Kidney epithelial cell (primary cell): ENCODE measurements at places on chromosomes 1 and 21. TPM values are rescaled to one million over a fixed set of nuclear protein-coding genes. Genes with fewer than 3 reads are reported as not detected.

- no peak for DNase-seq
Measured at GRCh38 chr1:56064705-56065104, 514.7 kb downstream of the PLPP3 start.

GRCh38 chr21:42575111-42575510 is 61.5 kb downstream of the SLC37A1 start:
- DNase-seq = no peak

Gene S1PR1
- 0.48 and 2.7 TPM in 2 replicates for total RNA-seq

DNA sequence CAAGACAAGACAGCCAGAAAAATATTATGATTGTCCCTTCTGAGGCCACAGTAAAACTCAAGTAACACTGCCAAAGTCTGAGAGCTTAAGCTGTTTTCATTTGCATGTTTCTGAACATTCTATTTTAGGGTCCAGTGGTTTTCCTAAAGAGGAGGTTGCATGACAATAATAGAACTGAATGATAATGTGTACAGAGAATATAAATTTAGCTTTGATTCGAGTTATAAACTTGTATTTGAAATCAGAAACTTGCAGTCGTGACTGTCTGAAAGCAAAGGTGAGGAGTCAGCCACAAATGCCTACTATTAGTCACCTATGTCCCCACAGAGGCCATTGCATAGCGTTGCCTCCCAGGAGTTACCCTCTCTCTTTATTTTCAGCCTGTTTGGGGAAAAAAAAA is 363.1 kb upstream of the ADGRL2 start:
- no peak for DNase-seq

- no peak for DNase-seq
Measured at GRCh38 chr21:33893917-33894316, 21.7 kb downstream of the ATP5PO start.

- DNase-seq = no peak
Measured at GRCh38 chr1:162250004-162250730, 126.5 kb downstream of the SPATA46 start.

DNA sequence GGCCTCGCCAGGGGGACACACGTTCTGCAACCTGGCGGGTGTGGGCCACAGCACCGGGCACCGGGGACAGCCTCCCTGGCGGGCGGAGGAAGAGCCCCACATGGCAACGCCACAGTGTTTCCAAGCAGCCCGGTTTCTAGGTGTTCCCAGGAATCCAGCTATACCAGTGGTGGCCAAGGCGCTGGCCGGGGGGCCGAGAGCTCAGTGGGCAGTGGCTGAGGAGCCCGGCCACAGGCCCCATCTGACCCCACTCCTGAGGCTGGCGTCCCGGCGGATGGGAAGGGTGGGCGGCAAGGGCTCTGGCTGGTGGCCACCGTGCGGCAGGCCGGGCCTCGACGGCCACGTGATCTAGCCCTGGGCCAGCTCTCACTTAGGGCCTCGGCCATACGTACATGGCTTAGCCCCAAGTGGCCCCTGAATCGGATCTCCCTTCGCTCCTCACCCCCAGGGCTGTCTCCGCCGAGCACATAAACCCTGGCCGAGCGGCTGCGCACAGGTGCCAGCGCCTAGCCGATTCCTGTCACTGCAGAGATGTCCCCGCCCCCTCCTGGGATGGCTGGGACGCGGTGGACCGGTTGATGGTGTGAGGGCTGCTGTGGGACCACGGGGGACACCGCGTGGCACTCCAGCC is 68.7 kb downstream of the MORN1 start:
- DNase-seq = no peak

Gene SLC25A24
- 66.3 and 66.6 TPM in 2 replicates for total RNA-seq

DNA sequence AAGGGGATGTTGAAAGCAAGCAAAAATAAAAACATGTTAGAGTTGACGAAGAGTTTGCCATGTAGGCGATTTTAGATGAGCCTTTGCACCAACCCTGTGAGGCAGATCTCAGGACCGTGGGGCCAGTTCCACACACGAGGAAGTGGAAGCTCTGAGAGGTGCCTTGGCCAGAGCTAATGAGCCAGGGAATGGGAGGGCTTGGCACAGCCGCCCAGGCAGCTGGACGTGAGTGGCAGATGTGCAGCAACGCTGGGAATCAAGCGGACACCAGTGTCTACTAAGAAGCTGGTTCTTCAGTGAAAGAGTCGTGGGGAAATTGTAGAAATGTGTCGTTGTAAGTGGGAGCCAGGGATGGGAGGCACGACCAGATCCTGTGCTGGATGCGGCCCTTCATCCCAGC is 58.9 kb upstream of the COL6A1 start:
- DNase-seq = no peak

Gene CLDN17
- total RNA-seq = not detected in 2 replicates

Gene TGFB2
- 30.1 and 34.4 TPM in 2 replicates for total RNA-seq
